ENCODE measurements at places on chromosomes 7 and 10. TPM values are rescaled to one million over a fixed set of nuclear protein-coding genes. Genes with fewer than 3 reads are reported as not detected.

Gene HKDC1
- polyA plus RNA-seq = 91.5 TPM

Gene ZNF365
- 0.48 TPM for polyA plus RNA-seq

DNA sequence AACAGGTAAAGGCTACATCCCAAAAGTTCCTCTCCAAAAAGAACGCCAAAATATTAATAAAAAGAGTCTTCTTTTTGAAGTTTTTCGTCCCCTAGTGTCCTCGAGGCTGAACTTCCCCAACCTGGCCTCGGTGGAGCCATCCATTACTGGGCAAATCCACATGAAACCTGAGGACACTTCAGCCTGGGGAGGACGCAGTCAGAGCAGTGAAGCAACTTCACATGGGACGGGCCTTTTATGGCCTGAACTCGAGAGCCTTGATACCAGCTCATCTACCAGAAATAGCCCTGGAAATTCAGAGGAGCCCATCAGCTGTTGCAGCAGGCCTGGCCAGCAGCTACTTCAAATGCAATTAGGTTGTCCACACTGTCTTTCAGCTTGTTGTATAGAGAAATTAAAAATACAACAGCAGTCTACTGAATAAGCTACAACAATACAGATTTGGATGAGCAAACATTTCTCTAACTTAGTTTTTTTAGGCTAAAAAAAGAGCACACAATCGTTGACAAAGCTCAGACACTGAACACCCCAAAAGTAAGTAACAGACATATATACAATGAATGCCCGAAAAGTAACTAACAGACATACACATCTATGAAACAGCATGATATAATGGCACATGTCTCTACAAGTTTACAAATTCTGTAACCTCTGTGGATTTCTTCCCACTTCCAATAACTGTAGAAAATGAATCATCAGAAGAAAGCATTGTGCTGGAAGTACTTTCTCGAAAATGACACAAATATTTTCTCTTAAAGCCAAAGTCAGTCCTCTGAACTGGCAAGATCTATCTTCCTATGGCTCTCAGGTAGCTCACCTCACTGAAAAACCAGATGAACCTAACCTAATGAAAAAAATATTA, at the start of gene SVIL:
SVIL (minus strand) TSS at position 208 of the 862 bp plus-strand sequence. CDS start 79,913 bp downstream, outside the sequence.
- DNase-seq = peak; percentile 61

GRCh38 chr10:15485027-15485426, 113.9 kb upstream of the FAM171A1 start:
- DNase-seq = no peak

DNA sequence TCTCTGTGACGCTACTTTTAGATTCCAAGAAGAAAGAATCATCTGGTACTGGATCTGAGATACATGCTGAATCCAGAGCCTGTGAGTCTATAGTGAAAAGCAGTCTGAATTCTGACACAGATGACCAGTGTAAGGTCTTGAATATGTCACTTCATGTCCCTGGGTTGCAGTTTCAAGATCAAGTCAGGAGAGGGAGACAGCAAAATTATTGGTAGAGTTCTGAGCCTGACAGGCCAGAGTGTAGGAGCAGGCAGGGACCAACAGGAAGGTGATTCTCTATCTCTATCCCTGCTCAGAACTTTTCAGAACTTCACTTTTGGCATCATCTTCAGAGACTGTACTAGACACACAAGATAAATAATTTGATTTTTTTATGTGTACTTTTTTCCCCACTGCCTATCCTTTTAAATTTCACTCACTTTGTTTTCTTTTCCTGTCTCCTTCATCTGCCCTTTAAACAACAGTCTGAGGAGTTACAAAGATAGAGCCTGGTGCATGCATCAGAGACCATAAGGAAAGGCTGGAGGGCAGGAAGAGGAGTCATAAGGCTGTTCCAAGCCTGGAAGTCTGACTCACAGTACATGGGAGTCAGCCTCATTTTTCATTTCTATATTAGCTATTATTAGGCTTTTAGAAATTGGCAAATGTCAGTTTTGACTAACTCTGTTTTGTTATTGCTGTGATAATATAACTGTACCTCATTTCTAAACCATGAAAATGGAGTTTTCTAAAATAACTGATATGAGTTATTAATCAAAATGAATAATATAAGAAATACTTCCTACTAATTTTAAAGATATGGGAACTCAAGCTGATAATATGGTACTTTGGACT, 120.2 kb upstream of the TMEM229A start:
- DNase-seq = no peak

Gene NME8
- 0.04 TPM for polyA plus RNA-seq

DNA sequence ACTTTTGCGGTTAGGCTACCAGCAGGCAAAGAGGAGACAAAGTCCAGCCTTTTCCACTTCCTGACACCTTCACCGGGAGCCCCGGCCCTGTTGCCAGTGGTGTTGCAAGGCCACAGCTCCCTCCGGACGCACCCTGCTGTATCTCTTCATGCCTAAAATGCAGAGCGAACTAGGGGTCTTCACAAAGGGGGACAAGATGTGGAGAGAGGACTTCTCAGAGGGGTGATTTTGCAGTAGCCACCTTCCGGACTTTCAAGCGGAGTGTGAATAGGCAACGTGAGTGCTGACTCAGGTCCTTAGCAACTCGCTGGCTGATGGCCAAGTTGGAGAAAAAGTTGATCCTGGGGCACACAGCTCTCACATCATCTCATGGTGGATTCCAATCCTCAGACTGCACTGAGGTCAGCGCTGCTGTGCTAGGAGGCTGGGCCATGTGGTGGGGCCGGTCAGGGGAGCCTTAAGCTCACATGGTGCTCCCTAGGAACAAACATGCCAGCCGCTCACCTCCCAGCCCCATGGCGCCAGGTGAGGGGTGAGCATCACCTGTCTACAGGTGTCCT, 166.3 kb downstream of the LCOR start:
- DNase-seq = peak; percentile 84

DNA sequence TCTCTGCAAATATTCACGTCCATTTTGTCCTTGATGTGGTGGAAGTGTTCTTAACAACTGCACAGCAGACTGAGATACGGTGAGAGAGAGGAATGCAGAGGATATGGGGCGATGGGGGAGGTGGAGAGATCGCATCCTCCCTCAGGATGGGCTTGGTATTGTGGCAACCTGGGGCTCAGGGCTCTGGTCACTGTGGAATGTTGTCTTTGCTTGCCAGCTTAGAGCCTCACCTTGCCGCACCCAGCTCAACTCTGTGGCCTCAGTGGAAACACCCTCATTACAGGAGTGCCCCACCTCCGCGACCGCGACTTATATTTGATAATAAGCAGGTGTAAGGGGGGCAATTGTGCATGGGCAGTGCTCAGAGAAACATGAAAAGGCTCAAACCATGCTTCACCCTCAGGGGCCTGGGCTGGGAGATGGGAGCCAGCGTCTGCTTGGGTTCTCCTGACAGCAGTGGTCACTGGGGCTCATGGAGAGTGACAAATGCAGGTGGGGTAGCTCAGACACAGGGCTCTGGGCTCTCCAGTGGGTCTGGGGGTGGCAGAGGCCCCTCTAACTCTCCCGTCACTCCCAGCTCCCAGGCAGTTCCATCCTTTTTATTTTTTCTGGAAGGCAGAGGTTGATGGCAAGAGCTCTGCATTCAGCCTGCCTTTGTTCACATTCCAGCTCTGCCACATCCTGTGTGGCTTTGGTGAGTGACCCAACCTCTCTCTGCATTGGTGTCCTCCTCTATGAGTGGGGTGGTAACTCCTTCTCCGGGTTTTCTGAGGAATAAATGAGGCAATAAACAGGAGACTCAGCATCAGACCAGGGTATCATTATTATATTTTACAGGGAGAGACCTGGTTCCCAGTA, 43.1 kb upstream of the EMX2 start:
- DNase-seq = no peak

GRCh38 chr10:11742009-11742778, at the start of gene ECHDC3:
ECHDC3 (plus strand) TSS chr10:11742382; CDS start chr10:11742577, 195 bp downstream.
- peak; percentile 18 for DNase-seq
